Cerebellum (tissue), 4 donors: ENCODE measurements at places on chromosomes 6 and 20.

DNA sequence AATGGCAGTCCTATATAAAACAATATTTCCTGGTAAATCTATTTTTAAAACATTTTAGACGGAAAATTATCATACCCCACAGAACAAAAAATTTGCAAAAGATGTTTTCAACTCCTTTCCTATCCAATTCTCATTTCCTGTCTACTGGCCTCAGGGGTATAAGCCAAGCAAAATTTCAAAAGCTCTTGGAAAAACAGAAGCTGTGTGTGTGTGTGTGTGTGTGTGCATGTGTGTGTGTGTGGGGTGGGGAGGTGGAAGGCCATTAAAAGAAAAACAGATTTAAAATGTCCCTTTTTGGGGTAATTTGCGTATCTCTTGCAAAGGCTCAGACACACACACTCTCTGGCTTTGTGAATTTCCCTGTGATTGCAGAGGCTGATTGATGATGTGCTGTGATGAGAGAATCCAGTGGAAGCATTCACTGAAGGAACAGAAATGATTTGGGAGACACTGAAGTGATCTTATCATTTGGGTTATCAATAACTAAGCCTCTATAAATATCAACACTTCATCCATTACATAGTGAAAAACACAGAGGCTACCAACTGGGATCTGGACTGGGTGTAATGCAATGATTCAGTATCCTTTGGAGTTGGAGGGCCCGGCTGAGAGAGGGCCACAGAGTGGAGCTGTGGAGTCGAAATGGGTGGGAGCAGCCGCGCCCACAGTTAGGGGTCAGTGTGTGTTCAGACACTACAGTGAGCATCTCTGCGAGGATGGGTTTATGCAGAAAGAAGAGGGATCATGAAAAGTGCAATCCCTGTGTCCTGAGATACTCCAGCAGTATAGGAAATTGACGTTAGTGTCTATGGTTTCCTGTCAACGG lies 106.8 kb upstream of the PREP start:
- peak; percentile 70 for DNase-seq

GRCh38 chr20:8346700-8347270 lies 214.7 kb downstream of the PLCB1 start:
- DNase-seq, result no peak

DNA sequence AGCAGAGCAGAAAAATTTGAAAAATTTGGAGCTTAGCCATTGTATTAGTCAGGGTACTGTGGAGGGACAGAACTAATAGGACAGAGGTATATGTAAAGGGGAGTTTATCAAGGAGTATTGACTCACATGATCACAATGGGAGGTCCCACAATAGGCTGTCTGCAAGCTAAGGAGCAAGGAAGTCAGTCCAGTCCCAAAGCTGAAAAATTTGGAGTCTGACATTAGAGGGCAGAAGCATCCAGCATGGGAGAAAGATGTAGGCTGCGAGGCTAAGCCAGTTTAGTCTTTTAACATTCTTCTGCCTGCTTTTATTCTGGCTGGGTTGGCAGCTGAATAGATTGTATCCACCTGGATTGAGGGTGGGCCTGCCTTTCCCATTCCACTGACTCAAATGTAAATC lies 82.0 kb downstream of the SMPDL3A start:
- no peak for DNase-seq

- DNase-seq, result peak; percentile 92
Measured at GRCh38 chr20:44738813-44739477, 6.7 kb upstream of the KCNK15 start.

DNA sequence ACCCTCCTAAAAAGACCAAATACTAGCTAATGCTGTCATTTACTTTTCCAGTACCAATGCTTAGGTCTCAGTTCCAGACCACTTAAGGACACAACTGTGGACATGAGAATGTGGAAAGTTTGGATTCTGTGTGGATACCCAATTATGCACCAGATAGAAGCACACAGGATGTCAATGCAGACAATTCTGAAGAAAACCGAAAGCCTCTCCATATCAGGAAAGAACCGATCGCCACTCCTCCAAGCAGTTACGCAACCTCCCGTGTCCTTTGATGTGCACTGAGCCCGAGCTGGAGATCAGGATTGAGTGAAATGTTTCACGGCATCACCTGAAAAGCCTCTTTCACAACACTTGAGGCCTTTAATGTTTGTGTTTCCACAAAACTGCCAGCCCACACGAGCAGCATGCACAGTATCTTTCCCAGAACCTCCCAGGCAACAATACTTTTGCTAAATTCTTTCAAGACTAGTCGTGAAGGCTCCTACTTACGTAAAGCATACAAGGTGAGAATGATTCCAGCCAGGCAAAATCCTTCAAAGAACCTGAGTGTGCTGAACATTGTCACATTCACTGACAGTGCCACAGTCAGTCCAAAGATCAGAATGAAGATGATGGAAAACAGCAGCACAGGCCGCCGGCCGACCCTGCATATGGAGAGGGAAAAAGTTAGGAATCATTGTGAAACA lies 47.0 kb downstream of the SLC22A23 start:
- DNase-seq, result no peak

DNA sequence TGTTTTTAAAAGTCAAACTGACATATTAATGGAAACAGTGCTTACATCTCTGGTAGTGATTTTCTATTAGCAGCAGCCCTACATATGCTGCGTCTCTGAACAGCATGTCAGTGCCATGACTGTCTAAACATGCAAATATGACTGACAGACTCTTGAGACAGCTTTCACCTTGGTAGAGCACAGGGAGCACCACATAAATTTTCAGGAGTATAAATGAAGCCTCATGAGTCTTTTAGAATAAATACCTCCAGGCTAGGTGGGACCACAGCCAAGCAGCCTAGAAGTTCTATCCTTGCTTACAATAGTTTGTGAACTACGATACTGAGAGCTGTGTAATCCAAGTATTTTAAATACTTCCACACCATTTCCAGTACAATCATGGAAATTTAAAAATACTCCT lies 410.7 kb upstream of the RUNX2 start:
- no peak for DNase-seq

- no peak for DNase-seq
Measured at GRCh38 chr20:43492101-43492500, 15.4 kb upstream of the L3MBTL1 start.

GRCh38 chr20:53878262-53879047 lies 191.9 kb downstream of the BCAS1 start:
- DNase-seq, result no peak

DNA sequence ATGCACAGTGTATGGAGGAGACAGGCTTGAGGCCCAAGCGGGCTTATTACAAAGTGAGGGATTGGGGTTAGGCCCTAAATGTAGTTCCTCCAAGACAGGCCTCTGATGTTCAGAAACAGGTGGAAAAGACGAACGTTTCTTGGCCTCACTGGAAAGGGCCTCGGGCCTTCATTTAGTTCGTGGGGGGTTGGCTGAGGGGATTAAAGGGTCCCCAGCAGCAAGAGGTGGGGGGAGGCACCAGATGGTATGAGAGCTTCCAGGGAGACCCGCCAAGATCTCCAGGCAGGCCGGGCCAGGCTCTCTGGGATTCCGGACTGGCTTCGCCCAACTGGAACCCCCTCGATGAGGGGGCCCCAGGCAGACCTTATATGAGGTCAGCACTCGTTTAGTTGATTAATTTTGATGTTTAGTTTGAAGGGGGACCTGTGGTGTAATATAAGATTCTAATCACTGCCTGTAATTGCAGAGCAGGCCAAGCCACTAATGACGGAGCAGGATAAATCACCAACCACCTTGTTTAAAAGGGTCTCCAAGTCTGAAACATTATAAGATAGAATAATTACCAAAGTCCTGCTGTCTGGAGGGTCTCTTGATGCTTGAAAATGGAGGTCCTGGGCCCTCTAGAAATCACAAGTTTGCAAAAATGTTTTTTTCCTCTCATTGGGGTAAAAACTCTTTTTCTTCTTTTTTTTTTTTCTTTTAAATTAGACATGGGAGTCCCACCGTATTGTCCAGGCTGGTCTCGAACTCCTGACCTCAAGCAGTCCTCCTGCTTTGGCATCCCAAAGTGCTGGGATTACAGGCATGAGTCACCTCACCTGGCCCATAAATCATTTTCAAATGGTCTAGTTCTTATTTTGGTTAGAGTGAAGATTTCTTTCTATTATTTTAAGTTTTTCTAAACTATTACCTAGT lies 2.2 kb downstream of the HMGA1 start:
- peak; percentile 15 for DNase-seq

DNA sequence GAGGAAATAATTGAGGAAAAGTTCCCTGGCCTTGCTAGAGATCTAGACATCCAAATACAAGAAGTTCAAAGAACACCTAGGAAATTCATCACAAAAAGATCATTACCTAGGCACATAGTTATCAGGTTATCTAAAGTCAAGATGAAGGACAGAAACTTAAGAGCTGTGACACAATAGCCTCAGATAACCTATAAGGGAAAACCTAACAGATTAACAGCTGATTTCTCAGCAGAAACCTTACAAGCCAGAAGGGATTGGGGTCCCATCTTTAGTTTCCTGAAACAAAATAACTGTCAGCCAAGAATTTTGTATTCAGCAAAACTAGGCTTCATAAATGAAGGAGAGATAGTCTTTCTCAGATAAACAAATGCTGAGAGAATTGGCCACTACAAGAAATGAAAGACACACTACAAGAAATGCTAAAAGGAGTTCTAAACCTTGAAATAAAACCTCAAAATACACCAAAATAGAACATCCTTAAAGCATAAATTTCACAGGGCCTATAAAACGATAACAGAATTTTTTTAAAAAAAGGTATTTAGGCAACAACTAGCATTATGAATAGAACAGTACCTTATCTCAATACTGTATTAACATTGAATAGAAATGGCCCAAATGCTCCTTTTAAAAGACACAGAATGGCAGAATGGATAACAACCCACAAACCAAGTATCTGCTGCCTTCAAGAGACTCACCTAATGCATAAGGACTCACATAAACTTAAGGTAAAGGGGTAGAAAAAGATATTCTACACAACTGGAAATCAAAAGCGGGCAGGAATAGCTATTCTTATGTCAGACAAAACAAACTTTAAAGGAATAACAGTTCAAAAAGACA lies 9.7 kb downstream of the RNGTT start:
- DNase-seq, result no peak

- peak; percentile 37 for DNase-seq
Measured at GRCh38 chr6:12748815-12749521, 32.4 kb downstream of the PHACTR1 start.

- DNase-seq, result no peak
Measured at GRCh38 chr20:642398-643174, 10.4 kb downstream of the SRXN1 start.

DNA sequence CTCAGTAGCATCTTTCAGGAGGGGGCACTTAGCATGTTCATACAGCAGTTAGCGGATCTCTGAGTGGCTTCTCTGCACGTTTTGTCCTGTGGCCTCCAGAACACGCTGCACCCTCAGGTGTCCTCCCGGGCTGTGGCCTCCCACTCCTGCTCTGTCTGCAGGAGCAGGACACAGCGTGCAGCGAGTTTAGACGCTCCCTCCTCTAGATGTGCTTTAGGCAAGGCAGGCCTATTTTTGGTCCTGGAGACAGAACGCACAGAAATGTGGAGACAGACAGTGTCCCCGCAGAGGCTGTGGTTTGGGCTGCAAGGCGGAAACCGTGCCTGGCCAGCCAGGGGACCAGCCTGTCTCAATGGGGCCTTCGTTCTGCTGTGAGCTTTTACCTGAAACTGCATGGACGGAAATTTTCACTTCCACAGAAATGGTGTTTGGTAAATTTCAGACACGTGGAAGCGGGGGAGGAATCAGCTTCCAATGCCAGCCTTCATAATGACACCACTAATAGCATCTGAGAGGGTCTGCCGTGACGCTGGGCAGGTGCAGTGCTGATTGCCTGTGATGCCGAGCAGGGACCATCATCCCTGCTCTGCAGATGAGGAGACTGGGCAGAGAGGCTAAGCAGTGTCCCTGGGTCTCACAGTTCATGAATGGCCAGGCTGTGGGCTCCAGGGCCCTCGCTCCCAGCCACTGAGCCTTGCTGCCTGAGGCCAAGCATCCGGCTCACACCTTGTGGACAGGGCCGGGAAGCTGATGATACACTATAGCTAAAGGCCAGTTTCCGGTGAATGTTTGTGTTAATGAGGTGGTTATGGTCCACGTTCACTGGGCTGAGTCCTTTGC lies 120.9 kb downstream of the SYCP2 start:
- DNase-seq, result no peak

- no peak for DNase-seq
Measured at GRCh38 chr6:8157839-8158238, 55.5 kb upstream of the EEF1E1 start.
